ENCODE measurements at places on chromosomes 1 and 21. TPM values are rescaled to one million over a fixed set of nuclear protein-coding genes. Genes with fewer than 3 reads are reported as not detected.

The UQCRHL gene
- 1.5 TPM for total RNA-seq

The DTL gene
- 2.0 TPM for total RNA-seq

The OXCT2 gene
- 1.8 TPM for total RNA-seq

The LCE3E gene
- total RNA-seq: not detected

The OR6N1 gene
- not detected for total RNA-seq

The LHX8 gene
- not detected for total RNA-seq

The C1orf216 gene
- 19.5 TPM for total RNA-seq

The GJA8 gene
- not detected for total RNA-seq

The VAMP4 gene
- 10.0 TPM for total RNA-seq

The SPRR1A gene
- not detected for total RNA-seq

The REN gene
- not detected for total RNA-seq

The FAM167B gene
- 0.98 TPM for total RNA-seq

The SERTAD4 gene
- 22.2 TPM for total RNA-seq

The LCE2C gene
- not detected for total RNA-seq

The ACBD6 gene
- total RNA-seq: 40.7 TPM

The MPL gene
- not detected for total RNA-seq

The NTMT2 gene
- total RNA-seq: not detected

The CLCA2 gene
- total RNA-seq: 0.72 TPM

The ADORA1 gene
- 0.65 TPM for total RNA-seq

The VANGL2 gene
- 0.46 TPM for total RNA-seq

The TEDDM1 gene
- total RNA-seq: not detected

The OR2T29 gene
- total RNA-seq: not detected

The CCDC190 gene
- total RNA-seq: 1.8 TPM

The TCHH gene
- 0.03 TPM for total RNA-seq

The KIF14 gene
- 1.3 TPM for total RNA-seq

The KLHDC8A gene
- total RNA-seq: not detected

The S100A7 gene
- total RNA-seq: not detected

The DFFB gene
- total RNA-seq: 6.3 TPM

The WARS2 gene
- total RNA-seq: 18.3 TPM

The AMPD1 gene
- total RNA-seq: not detected

The AIM2 gene
- total RNA-seq: not detected

The CDK18 gene
- 11.1 TPM for total RNA-seq

The C21orf91 gene
- total RNA-seq: 4.9 TPM

The GPR161 gene
- 22.6 TPM for total RNA-seq

The PGLYRP4 gene
- total RNA-seq: not detected

The HNRNPU gene
- 270 TPM for total RNA-seq

The FLVCR1 gene
- 5.7 TPM for total RNA-seq

The DCDC2B gene
- not detected for total RNA-seq

The S100A5 gene
- 0.26 TPM for total RNA-seq

The SELENBP1 gene
- total RNA-seq: 59.5 TPM

The PYHIN1 gene
- total RNA-seq: not detected

The DNASE2B gene
- not detected for total RNA-seq

The GSTM1 gene
- total RNA-seq: not detected

The RGS1 gene
- not detected for total RNA-seq

The HSD11B1 gene
- total RNA-seq: 9.6 TPM

The TRIM67 gene
- total RNA-seq: 0.39 TPM

The ATP5PB gene
- 209 TPM for total RNA-seq

The PLA2G2F gene
- total RNA-seq: not detected

The GUCA2B gene
- total RNA-seq: not detected

The NBL1 gene
- 260 TPM for total RNA-seq

The SPRR2A gene
- not detected for total RNA-seq

Measured in smooth muscle cell of the pulmonary artery (primary cell).